Astrocyte (in vitro differentiated cells and primary cell): ENCODE measurements at places on chromosomes 6 and 20. TPM values are rescaled to one million over a fixed set of nuclear protein-coding genes. Genes with fewer than 3 reads are reported as not detected.
A peak's percentile ranks its signal among the peaks of the same experiment; 100 is the strongest.

GRCh38 chr20:38878866-38879265 lies 47.4 kb upstream of the FAM83D start:
- no peaks in the 10 kb centered on the region for H3K4me1 ChIP-seq
- H3K27me3 ChIP-seq: peaks cover 5% of the 10 kb centered on the region
- no peak overlapping the region for H3K27ac ChIP-seq
- peak; percentile 10 for DNase-seq
- H3K4me3 ChIP-seq: no peak overlapping the region

COL11A2 gene
- total RNA-seq: 1.3 and 2.2 TPM in 2 replicates

DNA sequence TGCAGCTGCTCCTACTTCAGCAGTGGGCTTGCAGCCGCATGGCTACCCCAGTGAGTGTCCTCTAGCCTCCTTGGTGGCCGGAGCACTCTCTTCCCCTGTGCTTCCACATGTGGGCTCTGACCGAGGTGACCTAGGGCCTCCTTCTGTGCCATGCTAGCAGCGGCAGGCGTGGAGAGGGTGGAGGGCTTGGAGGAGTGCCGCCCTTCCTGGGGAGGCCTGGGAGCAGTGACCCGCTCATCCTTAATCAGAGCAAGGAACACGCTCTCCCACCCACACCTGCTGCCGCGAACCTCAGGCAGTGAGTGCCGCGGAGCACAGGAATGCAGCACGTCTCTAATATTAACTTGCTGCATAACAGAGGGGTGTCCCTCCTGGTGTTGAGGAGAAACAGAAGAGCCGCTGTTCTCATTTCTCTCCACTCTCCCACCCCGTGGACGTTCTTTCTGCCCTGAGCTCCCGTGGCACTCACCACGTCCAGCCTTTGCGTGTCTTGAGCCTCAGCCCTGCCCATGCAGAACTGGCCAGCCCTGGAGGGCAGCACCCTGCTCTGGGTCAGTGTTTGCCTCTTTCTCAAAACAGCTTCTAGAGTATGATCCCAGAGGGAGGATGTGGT lies 31.9 kb downstream of the DUSP22 start:
- peaks cover 15% of the 10 kb centered on the region for H3K4me1 ChIP-seq
- no peak for DNase-seq
- H3K27me3 ChIP-seq: no peaks in the 10 kb centered on the region
- H3K4me3 ChIP-seq: no peak overlapping the region
- no peaks in the 10 kb centered on the region for H3K36me3 ChIP-seq

GRCh38 chr20:20518263-20518662 lies 150.4 kb downstream of the INSM1 start:
- no peaks in the 10 kb centered on the region for H3K36me3 ChIP-seq
- H3K4me1 ChIP-seq: no peaks in the 10 kb centered on the region
- DNase-seq: no peak
- no peaks in the 10 kb centered on the region for H3K27me3 ChIP-seq

- peak; percentile 78 for DNase-seq
- H3K27ac ChIP-seq: peak overlapping the region; percentile 60
- no peaks in the 10 kb centered on the region for H3K36me3 ChIP-seq
- no peaks in the 10 kb centered on the region for H3K27me3 ChIP-seq
Measured at GRCh38 chr20:50303573-50304500, 113.2 kb downstream of the CEBPB start.

SCP2D1 gene
- not detected in 2 replicates for total RNA-seq

DNA sequence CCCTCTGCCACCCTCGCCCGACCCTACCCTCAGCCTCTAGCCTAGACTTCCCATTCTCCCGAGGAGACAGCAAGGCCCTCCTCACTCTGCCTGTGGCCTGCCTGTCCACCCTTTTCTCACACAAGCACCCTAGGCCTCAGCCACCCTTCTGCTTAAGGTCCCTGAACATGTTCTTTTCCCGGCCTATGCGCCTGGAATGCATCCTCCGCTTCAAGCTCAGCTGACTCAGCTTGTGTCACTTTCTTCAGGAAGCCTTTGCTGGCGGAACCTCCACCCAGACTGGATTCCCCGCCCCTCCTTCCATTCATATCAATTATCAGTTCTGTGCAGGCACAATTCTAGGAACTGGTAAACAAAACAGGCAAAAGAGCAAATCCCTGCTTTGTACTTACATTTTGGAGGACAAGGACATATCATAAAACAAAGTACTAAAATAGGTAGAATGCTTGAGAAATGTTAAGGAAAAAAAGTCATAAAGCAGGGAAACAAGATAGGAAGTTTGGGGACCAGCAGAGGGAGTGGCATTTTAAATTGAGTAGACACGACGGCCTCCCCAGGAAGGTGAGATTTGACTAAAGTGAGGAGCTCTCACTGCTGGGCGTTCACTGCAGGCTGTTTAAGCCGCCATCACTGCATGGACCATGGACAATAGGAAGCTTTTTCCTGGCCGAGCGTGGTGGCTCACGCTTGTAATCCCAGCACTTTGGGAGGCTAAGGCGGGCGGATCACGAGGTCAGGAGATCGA lies 17.9 kb upstream of the SNHG17 start:
- H3K27ac ChIP-seq: peak overlapping the region; percentile 82
- no peaks in the 10 kb centered on the region for H3K27me3 ChIP-seq

DNA sequence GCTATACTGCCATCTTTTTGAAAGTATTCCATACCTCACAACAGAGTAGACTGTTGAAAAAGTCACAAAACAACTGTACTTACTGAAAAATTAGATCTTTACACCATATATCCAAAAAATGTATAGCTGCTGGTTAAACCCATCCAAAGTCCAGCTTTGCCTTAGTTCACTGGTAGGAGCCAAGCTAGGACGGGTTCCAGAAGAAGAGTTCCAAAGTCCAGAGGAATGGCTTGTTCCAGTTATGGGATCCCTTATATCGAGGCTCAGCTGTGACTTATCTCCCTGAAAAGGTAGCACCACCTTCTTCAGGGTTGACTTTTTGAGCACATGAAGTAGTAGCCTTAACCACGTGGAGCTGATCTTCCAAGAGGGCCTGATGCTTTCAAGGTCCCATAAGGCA lies 236.3 kb upstream of the FLRT3 start:
- DNase-seq: no peak
- H3K27ac ChIP-seq: no peak overlapping the region
- no peaks in the 10 kb centered on the region for H3K36me3 ChIP-seq
- H3K4me3 ChIP-seq: no peak overlapping the region

- H3K27ac ChIP-seq: peak overlapping the region; percentile 71
- H3K36me3 ChIP-seq: no peaks in the 10 kb centered on the region
- H3K4me1 ChIP-seq: peaks cover 14% of the 10 kb centered on the region
- no peak overlapping the region for H3K4me3 ChIP-seq
- no peaks in the 10 kb centered on the region for H3K27me3 ChIP-seq
Measured at GRCh38 chr6:135922746-135923145, 71.2 kb downstream of the PDE7B start.

- no peaks in the 10 kb centered on the region for H3K4me1 ChIP-seq
- no peak for DNase-seq
- H3K4me3 ChIP-seq: no peak overlapping the region
- H3K36me3 ChIP-seq: no peaks in the 10 kb centered on the region
Measured at GRCh38 chr20:5482791-5483190, 166.0 kb upstream of the PROKR2 start.

DNA sequence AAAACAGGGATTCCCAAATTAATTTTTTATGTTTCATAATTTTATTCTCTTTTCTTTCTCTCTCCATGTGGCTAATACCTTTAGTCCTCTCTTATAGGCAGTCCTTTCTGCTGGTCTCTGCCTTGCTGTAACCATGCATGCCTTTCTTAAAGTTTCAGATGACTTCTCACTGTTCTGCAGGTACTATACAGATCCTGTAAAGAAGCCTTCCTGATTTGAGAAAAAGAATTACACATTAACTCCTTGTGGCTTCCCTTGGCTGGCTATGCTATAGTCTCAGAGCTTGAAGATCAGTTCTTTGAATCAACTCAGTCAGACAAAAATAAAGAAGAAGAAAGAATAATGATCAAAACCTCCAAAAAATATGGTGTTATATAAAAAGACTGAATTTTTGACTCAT lies 7.3 kb upstream of the GPR63 start:
- H3K27me3 ChIP-seq: no peaks in the 10 kb centered on the region
- DNase-seq: no peak
- no peaks in the 10 kb centered on the region for H3K4me1 ChIP-seq
- no peak overlapping the region for H3K4me3 ChIP-seq
- H3K36me3 ChIP-seq: no peaks in the 10 kb centered on the region

- no peak overlapping the region for H3K27ac ChIP-seq
- H3K4me3 ChIP-seq: no peak overlapping the region
- H3K27me3 ChIP-seq: no peaks in the 10 kb centered on the region
- H3K4me1 ChIP-seq: no peaks in the 10 kb centered on the region
- DNase-seq: no peak
Measured at GRCh38 chr6:124719913-124720312, 242.3 kb upstream of the RNF217 start.

GTF3C6 gene
- total RNA-seq: 105 and 116 TPM in 2 replicates

DNA sequence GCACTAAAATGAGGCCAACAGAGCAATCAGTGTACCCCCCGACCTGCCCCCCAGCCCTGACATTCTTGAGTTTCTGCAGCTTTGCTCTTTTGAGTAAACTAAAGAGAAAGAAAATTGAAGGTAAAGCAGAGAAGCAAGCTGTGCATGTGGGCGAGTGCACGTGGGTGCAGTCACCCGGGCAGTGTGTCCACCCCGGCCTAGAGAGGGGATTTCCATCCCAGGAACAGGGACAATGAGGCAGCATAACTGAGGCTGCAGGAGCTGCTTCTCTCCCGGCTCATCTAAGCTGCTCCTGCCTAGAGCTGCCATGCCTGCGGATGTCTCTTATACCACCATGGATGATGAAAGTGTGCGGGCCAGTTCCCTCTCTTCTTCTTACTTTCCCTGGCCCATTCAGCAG lies 16.8 kb downstream of the CASS4 start:
- H3K27me3 ChIP-seq: no peaks in the 10 kb centered on the region
- H3K27ac ChIP-seq: peak overlapping the region; percentile 78
- no peak overlapping the region for H3K4me3 ChIP-seq
- peaks cover 40% of the 10 kb centered on the region for H3K4me1 ChIP-seq
- H3K36me3 ChIP-seq: no peaks in the 10 kb centered on the region

VGLL2 gene
- 1.2 and 1.7 TPM in 2 replicates for total RNA-seq

POU3F2 gene
- 1.9 and 2.1 TPM in 2 replicates for total RNA-seq

DNA sequence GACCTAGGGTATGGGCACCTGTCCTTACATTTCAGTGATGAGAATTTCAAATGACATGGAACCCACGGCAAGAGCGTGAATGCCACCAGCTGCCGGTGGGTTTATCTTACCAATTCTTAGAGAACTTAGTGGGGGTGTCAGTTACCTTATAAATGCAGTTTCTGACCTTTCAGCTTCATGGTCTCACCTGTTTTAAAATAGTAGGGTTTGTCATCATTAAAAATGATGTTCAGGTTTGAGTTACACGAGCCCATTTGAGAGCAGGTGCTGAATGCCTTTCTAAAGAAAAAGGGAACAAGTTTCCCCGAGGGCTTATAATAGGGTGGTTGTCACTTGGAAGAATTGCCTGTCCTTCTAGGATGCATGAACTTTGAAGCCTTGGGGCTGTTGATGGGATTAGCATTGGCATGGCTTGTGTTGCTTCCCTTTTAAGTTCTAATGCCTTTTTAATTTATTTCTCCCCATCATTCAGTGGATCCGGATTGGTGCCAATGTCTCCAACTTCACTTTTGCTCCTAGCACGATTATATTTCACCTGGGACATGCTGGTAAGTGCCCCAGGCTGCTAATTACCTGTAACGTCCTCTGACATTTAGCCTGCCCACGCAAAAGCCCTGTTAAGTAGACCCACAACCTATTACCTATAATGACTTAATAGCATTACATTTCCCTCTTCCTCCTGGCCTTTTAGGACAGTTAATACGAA lies 27.9 kb downstream of the GHRH start:
- H3K27me3 ChIP-seq: no peaks in the 10 kb centered on the region
- peaks cover 75% of the 10 kb centered on the region for H3K36me3 ChIP-seq
- no peaks in the 10 kb centered on the region for H3K4me1 ChIP-seq
- H3K27ac ChIP-seq: no peak overlapping the region

C20orf141 gene
- not detected in 2 replicates for total RNA-seq

LRFN2 gene
- total RNA-seq: 0.32 and 0.94 TPM in 2 replicates
